H9 (cell line): ENCODE measurements at places on chromosomes 7 and 10.
A peak's percentile ranks its signal among the peaks of the same experiment; 100 is the strongest.

DNA sequence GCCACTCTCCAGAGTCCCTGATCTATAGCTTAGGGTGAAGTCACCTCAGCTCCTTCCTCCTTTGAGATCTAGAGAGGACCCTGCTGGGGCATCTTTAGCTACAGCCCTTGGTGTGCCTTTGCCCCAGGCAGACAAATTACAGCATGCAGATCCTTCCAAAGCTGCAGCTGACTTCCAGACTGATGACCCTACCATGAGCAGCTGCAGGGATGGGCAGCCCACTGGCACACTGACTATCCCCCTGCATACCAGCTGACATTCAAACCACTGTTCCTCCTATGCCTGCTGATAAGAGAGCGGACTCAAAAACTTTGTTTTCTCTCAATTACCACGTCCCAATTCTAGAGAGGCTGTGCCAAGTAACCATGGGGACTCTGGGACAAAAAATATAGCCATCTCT lies 70.6 kb downstream of the COL13A1 start:
- DNase-seq = no peak

DNA sequence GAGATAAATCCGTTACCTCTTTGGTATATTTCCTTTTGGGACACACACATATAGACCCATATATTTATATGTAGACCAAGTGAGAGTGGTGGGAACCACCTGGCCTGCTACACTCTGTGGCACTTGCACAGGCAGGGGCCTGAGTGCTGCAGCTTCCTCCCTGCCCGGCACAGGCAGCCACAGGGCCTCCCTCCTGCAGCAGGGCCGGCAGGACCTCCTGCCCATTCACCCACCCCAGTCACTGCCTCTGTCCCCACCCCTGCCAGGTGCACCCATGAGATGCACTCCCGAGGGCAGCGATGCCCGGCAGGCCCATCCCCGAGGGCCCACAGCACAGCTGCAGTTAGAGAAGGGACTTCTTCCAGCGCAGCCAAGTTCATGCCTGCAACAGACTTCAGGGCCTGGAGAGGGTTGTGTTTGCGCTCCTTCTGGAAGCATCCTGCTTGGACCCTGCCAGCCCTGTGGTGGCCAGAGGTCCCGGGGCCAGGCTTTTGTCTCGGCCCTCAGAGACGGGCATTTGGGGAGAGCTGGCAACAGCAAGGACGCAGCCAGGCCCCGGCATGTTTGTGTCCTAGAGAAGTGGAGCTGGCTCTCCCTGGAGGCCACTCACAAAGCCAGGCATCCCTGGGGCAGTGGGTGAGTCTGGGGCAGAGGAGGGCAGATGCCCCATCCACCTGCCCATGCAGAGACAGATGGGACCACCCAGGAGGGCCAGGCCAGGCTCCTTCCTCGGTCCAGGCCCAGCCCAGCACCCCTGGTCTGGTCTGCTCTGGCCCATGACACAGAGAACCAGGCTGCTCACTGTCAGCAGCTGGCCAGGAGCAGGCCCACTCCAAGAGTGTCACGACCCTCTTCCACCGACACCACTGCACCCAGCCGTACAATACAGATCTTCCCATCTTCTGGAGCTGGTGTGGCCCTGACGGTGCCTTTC lies 41.4 kb downstream of the PWWP2B start:
- DNase-seq = no peak

DNA sequence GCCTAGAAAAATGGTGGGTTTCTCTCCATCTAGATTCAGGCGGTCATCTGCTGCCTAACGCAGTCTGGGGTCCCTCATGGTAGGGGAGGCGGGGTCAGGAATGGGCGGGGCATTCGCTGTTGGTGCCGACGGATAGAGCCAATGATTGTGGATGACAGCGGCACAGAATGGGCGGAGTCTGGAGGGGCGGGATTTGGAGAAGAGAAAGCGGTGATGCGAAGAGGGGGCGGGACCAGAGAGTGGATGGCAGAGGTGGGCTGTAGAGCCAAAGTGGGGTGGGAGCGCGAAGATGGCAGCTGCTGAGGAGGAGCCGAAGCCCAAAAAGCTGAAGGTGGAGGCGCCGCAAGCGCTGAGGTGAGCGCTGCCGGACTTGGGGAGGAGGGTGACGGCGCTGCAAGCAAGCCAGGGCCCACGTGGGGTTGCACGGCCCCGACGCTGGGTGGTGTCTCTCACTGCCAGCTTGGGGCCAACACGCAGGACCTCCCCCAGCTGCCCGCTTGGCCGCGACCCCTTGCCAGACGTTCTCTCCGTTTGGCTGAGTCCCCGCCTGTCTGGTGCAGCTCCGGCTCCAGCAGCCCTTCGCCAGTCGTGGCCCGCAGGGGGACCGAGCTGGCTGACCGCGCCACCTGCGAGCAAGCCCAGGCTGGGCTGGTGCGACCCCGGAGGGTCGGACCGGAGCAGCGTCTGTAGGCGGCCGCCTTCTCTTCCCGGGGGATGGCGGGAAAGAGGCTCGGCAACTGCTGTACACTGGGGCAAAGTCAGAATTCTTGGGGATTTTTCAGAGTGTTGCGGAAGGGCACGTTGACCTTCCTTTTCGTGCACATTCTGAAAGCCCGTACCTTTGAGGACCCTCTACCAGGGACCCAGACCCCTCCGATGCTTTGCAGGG lies at the start of gene ADK:
ADK (plus strand) TSS at position 232 of the 889 bp plus-strand sequence; CDS start at position 290, 58 bp downstream.
- peak; percentile 99 for DNase-seq

GRCh38 chr10:93149761-93150160 lies 76.1 kb downstream of the CYP26A1 start:
- no peak for DNase-seq

GRCh38 chr7:138935465-138936011 lies 45.7 kb downstream of the KIAA1549 start:
- no peak for DNase-seq

DNA sequence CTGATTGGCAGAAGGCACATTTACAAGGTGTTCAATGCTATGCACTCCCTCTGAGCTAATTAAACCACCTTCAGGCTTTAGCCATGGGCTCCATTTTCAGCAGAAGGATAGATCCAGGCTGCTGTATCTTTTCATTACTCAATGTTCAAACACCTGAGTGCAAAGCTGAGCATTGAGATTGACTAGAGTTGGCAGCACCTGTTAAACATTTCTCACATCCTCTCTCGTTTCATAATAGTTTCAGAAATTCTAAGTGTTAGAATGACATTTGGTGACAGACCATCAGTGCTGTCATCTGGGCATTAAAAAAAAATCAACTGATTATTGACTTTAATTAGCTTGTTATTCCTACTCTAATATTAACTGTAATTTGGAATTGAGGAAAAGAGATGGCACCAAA lies 187.1 kb upstream of the SEMA3E start:
- DNase-seq = no peak

DNA sequence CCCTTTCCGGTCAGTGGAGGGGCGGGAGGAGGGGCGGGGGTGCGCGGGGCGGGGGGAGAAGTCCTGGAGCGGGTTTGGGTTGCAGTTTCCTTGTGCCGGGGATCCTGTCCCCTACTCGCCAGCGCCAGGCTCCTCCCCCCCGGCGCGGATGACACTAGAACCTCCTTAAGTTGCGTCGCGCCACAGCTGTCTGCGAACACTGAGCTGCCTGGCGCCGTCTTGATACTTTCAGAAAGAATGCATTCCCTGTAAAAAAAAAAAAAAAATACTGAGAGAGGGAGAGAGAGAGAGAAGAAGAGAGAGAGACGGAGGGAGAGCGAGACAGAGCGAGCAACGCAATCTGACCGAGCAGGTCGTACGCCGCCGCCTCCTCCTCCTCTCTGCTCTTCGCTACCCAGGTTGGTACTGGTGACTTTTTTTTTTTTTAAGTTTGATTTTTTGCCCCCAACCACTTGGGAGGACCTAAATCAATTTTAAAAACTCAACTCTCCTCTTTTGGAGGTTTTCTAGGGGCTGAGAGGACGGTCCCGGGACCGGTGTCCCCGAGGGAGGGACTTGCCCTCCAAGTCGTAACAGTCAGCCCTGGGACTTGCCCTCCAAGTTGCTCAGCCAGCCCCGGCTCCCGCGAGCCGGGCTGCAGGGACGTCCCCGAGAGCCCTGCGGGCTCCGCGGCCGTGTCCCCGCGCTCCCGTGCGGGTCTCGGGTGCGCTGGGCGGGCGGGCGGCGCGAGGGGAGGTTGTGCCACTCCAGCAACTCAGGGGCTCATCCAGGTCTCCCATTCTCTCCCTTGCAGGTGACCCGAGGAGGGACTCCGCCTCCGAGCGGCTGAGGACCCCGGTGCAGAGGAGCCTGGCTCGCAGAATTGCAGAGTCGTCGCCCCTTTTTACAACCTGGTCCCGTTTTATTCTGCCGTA lies at the start of gene GATA3:
GATA3 (plus strand) TSS at position 195 of the 914 bp plus-strand sequence. CDS start 968 bp downstream, outside the sequence.
- peak; percentile 82 for DNase-seq

DNA sequence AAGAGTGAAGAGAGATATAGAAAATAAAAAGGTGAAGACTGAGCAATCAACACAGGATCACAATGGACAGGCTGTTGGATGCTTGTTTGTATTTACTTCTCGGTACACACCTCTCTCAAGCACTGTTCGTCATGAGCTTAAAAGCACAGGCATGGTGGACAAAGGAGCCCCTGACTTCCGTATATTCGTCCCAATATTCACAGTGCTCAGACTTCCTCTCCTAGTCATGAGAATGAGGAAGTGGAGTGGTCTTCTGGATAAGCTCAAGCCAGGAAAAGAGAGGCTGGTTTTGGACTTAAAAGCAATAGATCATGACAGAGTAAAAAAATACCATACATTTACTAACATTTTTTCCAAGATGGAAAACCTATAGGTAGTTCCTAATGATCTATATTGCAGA lies 172.5 kb downstream of the SORCS1 start:
- no peak for DNase-seq

- no peak for DNase-seq
Observed at GRCh38 chr7:29915481-29916215, 74.0 kb downstream of the SCRN1 start.

GRCh38 chr10:5576780-5577624 lies 52.2 kb downstream of the CALML3 start:
- no peak for DNase-seq

DNA sequence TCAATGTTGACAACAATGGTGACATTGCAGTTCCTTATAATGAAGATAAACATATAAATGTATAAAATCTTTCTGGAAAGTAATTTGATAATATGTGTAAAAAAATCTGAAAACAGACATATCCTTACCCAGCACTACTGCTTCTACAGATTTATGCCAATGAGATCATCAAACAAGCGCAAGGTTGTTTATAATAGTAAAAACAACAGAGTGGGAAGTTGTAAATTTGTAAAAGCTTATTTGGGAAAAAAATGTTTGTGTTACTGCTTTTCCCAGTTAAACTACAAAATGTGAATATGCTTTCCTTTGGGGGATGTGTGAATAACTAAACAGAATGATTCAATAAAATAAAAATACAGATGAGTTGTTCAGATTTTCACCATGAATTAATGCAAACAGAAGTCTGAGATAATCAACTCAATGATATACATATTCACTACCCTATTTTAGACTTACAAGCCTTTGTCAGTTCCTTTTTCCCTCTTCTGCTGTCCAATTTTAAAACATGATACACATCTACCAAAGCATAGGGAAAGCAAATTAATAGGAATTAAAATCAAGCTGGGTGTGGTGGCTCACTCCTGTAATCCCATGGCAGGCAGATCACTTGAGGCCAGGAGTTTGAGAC lies 82.1 kb downstream of the USP6NL start:
- no peak for DNase-seq

DNA sequence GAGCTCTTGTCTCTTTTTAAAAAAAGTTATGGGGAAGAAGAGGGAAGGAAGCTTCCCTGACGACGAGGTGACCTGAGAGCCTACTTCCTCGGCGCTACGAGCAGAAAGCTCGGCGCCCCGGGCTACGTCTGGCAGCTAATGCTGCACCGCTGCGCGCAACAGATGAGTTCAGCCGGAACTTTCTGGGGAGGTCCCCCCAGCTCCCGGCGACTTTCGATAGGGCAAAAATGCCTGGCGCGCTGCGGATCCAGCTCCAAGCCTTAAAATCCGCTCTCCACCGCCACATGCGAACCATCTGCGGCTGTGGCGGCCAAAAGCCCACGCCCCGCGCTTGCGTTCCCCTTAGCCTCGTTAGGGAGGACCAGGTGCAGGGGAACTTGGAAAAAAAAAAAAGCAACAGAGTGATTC lies 621 bp downstream of the P4HA1 start:
- DNase-seq = peak; percentile 71

- DNase-seq = peak; percentile 67
Observed at GRCh38 chr7:2760098-2760889, 72.3 kb downstream of the AMZ1 start.
